Vagina (tissue), 2 donors: ENCODE measurements at places on chromosomes 4 and X.

GRCh38 chr4:148312956-148313490 is 129.2 kb downstream of the NR3C2 start:
- DNase-seq: no peak

DNA sequence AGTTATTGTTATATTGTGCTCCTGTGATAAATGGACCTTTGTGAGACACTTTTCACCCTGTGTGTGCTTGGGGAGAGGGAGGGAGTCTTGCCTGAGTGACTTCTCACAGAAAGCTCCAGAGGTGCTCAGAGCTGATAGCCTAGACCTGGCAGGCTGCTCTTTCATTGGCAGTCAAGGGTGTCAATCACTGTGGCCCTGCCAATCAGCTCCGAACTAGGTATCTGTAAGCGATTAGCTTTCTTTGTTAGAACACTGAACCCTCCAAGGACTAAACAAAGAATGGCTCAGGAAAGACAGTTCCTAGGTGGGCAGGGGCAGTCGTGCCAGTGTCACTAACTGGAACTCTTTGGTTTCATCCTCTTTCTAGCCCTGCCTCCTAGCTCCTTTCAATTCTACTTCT is 2.7 kb upstream of the NALF2 start:
- no peak for DNase-seq

- no peak for DNase-seq
Observed at GRCh38 chr4:86043755-86044592, 315.9 kb downstream of the MAPK10 start.

GRCh38 chrX:130211415-130212186 is 39.8 kb downstream of the RAB33A start:
- no peak for DNase-seq

GRCh38 chr4:148007314-148007760 is 275.4 kb downstream of the ARHGAP10 start:
- no peak for DNase-seq

- DNase-seq: no peak
Observed at GRCh38 chrX:44974451-44974850, 101.5 kb downstream of the KDM6A start.
